ENCODE measurements at places on chromosomes 5 and 9.

DNA sequence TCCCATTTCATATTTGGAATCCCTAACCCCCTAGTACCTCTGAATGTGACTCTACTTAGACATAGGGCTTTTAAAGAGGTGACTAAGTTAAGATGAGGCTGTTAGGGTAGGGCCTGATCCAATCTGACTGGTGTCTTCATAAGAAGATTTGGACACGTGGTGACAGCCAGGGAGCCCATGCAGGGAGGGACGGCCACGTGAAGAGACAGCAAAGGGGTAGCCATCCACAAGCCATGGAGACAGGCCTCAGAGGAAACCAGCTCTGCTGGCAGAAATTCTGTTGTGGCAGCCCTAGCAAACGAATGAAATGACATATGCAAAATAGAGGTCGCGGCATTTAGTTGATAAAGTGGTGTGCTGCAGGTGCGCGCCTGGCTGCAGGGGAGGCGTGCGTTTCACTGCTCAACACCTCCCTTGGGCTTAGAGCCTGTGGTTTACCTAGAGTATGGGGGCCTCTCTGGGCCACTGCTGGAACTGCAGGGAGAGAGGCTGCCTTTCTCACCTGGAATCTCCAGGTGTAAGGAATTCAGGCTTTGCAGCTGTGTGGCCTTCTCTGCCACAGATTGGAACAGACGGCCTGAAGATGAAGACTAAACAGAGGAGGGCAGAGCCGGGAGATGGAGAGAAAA is 7.1 kb upstream of the AFAP1L1 start:
- DNase-seq: peak; percentile 41

DNA sequence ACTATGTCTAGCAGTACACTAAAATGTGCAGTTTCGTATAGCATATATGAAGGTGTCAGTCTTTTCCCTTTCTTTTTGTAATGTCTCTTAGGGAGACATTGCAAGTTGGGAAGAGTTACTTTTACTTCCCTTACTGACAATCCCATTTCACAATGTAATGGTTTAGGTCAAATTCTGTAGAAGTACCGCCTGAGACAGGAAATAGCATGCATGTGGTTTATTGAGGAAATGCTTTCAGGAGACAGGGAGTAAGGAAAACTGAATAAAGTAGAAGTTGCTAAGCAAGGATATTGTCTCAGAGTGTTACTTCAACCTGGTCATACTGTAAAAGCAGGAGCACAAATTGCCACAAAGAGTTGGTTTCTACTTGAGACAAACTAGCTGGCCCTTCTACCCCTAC is 32.1 kb upstream of the MSANTD3 start:
- DNase-seq: no peak

- no peak for DNase-seq
Measured at GRCh38 chr5:33205727-33206410, 234.9 kb upstream of the TARS1 start.

DNA sequence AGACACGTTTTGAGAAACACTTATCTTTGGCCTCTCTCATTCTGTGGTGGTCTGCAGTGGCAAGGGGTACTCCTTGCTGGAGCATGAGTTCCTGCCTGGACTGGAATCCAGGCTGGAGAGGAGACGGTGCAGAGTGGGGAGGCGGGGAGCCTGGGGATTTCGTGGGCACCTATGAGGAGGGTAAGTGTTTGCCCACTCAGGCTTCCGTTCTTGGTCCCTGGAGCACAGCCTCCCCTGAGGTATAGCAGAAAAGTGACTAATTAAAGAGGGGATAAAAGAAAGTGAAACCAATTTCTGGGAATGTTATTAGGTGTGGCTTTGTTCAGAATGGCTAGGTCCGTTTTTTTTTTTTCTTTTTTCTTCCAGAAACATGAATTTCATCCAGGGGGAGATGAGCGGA is 90.8 kb downstream of the ARHGAP26 start:
- no peak for DNase-seq

DNA sequence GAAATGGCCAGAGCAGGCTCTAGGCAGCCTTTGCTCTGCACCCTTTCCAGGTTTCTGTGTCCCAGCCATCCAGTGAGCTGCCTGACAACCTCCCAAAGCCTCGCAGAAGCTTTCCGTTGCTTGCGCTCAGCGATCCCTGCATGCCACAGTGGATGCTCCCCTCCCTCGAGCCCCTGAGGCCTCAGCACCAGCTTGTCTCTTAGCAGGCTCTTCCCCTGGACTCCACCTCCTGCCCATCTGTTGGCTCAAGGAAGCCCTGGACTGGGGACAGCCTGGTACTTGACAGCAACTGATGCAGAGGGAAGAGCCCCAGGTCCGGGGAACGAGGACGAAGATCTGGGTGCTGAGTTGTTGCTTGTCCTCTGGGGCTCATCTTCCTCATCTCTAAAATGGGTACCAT is 23.2 kb downstream of the TSPAN17 start:
- no peak for DNase-seq

- no peak for DNase-seq
Measured at GRCh38 chr5:68315679-68316271, 100.2 kb downstream of the PIK3R1 start.

- DNase-seq: no peak
Measured at GRCh38 chr5:6591671-6592288, 41.1 kb downstream of the NSUN2 start.

- no peak for DNase-seq
Measured at GRCh38 chr5:68710514-68710913, 383.3 kb upstream of the SLC30A5 start.

GRCh38 chr5:33981408-33982162 is 2.9 kb downstream of the SLC45A2 start:
- no peak for DNase-seq

- peak; percentile 29 for DNase-seq
Measured at GRCh38 chr9:20552874-20553557, 69.3 kb downstream of the MLLT3 start.

Data from hematopoietic multipotent progenitor cell (in vitro differentiated cells).